Left hindlimb (tissue), 1 donor: ENCODE measurements at places on chromosomes 3 and 15.
A peak's percentile ranks its signal among the peaks of the same experiment; 100 is the strongest.

GRCh38 chr15:74950078-74950908, 6.3 kb downstream of the RPP25 start:
- DNase-seq, result peak; percentile 79

GRCh38 chr15:69161079-69161877, 843 bp downstream of the GLCE start:
- DNase-seq, result peak; percentile 50

- no peak for DNase-seq
Observed at GRCh38 chr3:57518276-57518915, 25.7 kb downstream of the DNAH12 start.

DNA sequence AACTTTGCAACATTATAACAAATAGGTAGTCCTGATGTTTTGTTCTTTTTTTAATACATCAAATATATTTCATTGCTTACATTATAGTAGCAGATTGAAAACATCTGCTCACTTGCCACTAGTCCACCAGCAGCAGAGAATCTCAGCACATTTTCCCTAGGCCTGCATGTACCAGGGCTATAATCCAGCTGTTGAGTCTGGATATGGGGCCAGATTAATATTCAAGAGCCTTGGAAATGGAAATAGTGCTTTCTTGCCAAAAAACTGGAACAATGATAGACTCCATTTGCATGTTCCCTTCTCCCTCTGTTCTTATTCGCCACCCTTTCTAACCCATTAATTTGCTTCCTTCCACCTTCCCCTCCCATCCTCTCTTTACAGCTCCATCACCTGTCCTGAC, 288.0 kb downstream of the EPHA3 start:
- DNase-seq, result no peak

GRCh38 chr3:114402838-114403237, 109.0 kb downstream of the TIGIT start:
- no peak for DNase-seq

DNA sequence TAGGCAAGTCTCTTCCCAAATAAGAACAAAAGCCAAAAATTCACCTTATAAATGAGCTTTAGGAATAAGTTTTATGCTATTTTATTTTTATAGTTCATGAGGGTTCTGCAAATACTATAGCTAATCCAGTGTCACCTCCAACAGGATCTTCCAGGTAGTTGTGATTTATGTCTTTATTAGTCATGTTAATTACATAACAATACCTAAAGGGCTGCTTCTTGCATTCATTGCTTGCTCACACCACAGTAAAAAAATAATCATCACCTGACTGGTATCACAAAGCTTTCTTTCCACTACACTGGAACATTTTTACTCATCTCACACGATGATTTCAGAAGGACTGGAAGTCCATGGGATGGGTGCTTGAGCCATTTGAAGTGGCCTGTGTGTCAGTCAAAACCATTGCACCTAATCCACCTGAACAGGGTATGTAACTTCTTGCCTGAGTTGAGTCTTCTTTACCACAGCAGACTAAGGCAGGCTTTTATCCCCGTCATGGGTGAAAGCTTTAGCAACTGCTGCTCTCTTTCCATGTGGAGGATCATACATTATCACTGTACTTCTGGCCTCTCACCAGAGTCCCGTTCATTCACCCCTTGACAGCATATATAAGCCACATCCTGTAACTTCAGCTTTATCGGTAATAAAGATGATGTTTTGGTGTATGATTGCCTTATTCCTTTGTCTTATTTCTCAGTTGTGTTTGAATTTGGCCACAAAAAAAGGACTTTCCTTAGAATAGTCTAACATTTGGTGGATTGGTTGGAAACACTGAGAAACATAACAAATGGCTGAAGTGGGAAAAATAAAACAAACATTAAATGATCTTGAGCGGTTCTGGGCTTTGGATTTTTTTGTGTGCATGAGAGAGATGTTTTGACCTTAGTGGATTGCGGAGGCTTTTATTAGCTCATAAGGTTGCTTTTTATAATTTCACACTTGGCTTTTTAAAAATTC, 382.6 kb upstream of the THBS1 start:
- no peak for DNase-seq

GRCh38 chr15:82585072-82585471, 44.8 kb upstream of the RPS17 start:
- DNase-seq, result no peak

DNA sequence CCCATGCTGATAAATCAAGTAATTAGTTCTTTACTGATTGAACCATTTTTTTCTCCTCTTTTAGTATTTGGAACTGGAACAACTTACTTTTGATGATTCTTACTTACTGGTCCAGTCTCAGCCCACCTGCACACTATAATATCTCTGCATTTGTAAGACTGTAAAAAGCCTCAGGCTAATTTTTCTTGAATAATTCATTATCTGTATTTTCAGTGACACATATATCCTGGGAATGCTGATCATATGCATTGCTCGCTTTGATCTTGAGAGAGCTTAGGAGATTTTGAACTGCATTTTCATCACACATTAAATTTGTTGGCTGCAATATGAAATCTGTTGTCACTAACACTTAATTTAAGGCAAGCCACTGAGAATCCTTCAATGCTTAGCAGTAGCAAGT, 760.6 kb downstream of the EDEM1 start:
- no peak for DNase-seq

DNA sequence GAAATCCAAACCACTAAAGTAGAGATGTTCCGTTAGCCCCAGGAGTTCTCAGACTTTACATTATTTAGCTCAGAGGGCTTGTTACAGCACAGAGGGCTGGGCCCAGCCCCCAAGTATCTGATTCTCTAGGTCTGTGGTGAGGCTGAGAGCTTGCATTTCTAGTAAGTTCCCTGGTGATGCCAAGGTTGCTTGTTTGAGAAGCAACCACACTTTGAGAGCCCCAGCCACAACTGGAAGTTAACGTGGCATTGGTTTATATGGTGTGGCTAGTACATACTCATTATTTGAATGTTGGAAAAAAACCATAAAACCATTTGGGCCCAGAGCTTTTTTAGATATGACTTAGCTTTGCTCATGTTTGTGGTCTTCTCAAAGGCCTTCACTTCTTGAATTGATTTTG, 35.9 kb downstream of the PRR23E start:
- no peak for DNase-seq

DNA sequence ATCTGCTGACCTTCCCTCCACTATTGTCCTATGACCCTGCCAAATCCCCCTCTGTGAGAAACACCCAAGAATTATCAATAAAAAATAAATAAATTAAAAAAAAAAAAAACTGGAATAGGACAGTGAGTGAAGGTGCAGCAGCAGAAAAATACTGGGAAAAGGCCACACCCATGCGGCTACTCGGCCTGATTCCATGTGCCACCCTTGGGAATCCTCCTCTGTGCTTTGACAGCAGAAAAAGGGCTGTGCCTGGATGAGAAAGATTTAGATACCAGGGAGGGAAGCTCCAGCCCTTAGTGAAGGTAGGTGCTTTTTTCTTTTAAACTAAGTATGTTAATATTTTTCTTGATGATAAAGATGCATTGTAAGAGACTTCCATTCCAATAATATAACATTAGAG, 107.8 kb downstream of the CTNNB1 start:
- no peak for DNase-seq

DNA sequence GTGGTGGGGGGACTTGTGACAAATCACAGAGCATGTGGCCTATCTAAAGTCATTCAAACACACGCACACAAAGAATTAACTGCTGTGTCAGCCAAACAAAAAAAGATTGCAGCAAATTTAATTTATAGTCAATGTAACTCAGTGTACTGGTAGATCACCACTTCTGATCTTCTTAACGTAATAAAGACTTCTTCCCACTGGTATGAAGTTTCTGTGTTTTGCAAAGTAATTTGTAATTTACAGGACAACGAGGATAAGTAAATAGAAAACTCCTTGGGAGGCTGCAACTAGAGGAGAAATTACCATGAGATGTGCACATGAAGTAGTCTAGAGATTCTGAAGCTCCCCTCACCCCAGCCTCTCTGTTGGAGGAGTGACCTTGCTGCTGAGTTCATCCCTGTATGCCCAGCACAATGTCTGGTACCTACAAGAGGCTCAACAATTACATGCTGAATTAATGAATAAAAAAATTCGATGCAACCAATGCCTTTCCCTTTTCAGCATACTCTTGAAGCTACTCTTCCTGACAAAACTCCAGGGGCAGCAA, 207.3 kb downstream of the ARRDC4 start:
- DNase-seq, result no peak

GRCh38 chr3:123090728-123091531, 24.1 kb downstream of the PDIA5 start:
- DNase-seq, result no peak

DNA sequence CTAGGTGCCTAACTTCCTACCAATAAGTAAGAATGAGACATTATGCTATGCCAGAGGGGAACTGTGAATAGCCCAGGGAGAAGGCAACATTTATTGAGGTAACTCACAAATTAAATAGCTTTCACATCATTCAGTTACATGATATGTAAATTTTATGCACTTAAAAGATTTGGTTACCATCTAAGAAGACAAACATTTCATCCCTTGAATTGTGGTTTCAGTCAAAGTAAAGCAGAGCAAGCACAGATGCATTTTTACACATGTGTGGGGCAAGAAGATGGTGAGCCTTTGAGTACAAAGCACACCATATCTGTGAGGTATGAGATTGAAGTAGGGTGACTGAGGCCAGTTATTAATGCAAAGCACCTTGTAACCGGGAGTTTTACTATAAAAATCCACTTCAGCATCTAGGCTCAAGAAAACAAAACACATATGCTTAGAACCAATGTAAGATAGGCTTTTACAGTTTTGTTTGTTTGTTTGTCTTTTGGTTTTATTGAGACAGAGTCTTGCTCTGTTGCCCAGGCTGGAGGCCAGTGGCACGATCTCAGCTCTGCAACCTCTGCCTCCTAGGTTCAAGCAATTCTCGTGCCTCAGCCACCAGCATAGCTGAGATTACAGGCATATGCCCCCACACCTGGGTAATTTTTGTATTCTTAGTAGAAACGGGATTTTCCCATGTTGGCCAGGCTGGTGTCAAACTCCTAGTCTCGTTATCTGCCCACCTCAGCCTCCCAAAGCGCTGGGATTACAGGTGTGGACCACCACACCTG, 3.5 kb downstream of the PLSCR2 start:
- DNase-seq, result no peak

GRCh38 chr15:77421370-77421700, 647 bp downstream of the HMG20A start:
- DNase-seq, result no peak

GRCh38 chr3:46860017-46860809, 3.0 kb downstream of the MYL3 start:
- DNase-seq, result no peak

DNA sequence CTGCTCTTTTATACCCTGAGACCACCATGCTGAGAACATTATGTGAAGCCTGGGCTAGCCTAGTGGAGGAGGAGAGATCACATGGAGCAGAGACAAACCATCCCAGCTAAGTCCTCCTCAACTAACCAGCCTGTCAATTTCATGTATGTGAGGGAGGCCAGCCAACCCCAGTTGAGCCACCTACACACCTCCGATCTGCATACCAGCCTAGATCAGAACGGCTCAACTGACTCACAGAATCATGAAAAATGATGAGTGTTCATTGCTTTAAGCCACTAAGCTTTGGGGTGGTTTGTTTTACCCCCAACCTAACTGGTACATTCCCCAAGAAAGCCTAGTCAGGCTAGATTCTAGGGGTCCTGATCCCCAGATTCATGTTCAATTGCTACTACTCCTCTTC, 19.4 kb upstream of the CA12 start:
- no peak for DNase-seq

DNA sequence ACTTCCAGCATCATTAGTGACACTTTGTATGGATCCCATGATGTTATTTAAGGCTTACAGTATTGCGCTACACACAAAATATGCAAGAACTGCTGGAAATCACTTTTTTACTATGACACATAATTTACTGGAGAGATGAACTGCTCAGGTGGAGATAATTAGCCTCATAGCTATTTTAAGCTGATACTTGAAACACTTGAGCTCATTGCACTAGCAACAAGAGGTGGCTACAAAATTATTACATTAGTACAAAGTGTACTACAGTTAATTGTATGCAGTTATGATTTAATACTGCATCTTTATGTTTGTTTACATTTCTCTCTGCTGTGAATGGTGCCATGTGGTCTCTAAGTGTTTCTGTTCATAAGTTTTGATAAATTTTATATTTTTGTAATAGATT, 6.5 kb upstream of the LZTFL1 start:
- no peak for DNase-seq

GRCh38 chr15:80250614-80251427, 1.2 kb downstream of the CTXND1 start:
- DNase-seq, result no peak

- peak; percentile 10 for DNase-seq
Observed at GRCh38 chr15:40061212-40061901, 22.4 kb upstream of the SRP14 start.

DNA sequence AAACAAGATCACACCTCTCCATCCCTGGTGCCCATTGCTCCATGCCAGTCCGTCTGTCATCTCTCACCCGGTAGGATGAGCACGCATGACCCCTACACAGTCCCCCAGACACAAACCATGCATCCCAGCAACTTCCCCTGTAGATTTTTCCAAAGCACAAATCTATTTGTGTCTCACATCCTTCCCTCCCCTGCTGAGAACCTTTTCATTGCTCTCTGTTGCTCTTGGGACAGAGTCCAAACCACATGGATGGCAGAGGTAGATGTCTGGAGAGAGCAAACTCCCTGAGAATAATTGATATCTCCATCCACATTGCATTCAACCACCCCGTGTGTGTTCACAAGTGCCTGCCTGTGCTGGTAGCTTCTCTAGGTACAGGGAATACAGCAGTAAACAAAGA, 29.9 kb upstream of the LRTM1 start:
- DNase-seq, result no peak

DNA sequence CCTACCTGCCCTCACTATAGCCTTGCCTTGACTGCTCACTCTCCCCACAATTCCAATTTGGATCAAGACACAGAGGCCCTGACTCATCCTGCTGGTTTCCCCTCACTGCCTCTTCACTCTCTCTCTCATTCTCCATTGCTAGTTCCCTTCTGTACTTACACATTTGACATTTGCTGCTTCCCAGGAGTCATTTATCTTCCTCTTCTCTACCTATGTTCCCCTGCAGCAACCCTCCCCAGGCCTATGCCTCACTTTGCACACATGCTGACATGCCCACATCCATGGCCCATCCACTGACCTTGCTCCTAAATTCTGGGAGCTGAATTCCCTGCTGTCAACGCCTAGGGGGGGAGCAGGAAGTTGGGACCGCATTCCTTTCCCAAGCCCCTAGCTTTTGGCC, 82.2 kb downstream of the SRGAP3 start:
- DNase-seq, result no peak

DNA sequence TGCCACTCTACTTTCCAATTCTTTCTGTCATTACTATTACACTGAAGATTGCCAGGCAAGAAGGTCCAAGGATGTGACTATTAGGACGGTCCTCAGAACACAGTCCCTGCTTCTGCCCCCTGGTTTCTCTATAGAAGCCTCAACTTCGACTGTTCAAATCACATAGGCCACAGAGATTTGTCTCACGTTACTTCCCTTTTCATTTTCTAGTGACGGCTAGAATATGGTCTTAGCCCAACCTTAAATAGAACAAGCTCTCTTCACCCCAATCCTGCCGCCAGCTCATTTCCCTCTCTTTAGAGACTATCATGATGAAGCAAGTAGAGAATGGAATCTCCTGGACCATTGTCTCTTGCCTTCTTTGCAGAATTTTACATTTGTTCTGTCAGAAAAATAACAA, 84.9 kb downstream of the TIGIT start:
- DNase-seq, result no peak

GRCh38 chr3:108202834-108203233, 19.4 kb downstream of the IFT57 start:
- no peak for DNase-seq

GRCh38 chr15:35279811-35280210, 194.7 kb upstream of the NANOGP8 start:
- no peak for DNase-seq

GRCh38 chr15:54273928-54274327, 295.7 kb downstream of the UNC13C start:
- DNase-seq, result no peak
